CD4-positive, alpha-beta T cell treated with Interleukin-4 for 1 hour (primary cell): ENCODE measurements at places on chromosomes 16 and 17.
A peak's percentile ranks its signal among the peaks of the same experiment; 100 is the strongest.

- DNase-seq = no peak
These were observed 115.3 kb downstream of the C16orf78 start for GRCh38 chr16:49488740-49489525.

DNA sequence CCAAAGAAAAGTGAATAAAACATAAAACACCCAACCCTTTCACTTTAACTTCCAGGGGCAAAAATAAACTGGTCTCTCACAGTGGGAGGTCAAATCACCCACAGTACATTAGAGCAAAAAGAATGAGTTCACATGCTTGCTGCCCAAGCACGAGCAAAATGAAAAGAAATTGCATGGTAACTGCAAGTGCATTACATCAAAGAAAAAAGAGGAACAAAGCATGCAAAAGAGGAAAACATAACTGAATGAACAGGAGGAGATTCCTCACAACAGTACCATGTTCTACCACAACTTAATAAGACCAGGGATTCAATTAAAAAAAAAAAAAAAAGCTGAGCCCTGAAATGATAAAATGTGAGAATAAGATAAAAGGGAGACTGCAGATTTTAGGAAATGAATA is 12.3 kb downstream of the DNAH2 start:
- DNase-seq = no peak

DNA sequence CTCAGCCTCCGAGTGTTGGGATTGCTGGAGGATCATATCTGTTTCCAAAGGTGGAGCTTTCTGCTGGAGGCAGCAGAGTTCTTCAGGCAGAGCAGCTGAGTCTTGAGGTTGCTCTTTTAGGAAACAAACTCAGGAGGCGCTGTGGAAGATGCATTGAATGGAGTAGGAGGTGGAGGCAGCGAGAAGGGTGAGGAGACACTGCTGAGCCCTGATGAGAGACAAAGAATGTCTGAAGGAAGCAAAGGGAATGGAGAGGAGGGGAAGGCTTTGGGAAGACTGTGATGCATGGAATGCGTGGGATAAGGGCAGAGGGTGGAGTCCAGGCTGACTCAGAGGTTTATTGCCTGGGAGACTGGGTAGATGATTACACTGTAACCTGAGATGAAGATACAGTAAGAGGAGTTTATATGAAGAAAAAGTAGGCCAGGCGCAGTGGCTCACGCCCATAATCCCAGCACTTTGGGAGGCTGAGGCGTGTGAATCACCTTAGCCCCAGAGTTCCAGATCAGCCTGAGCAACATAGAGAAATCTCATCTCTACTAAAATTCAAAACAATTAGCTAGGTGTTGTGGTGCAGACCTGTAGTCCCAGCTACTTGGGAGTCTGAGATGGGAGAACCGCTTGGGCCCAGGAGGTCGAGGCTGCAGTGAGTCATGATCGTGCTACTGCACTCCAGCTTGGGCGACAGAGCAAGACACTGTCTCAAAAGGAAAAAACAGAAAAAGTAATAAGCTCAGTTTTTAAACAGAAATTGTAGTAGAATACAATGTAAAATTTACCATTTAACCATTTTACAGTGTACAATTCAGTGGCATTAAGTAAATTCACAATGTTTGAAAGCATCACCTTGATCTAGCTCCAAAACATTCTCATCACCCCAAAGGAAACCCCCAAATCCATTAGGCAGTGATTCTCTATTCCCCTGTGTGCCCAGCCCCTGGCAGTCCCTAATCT is 17.8 kb upstream of the TMEM219 start:
- no peak for DNase-seq

GRCh38 chr17:73759734-73760438 is 115.6 kb upstream of the SDK2 start:
- DNase-seq = no peak

GRCh38 chr16:10465821-10466220 is 80.0 kb downstream of the ATF7IP2 start:
- DNase-seq = no peak

GRCh38 chr16:24520983-24521382 is 18.4 kb upstream of the RBBP6 start:
- no peak for DNase-seq

DNA sequence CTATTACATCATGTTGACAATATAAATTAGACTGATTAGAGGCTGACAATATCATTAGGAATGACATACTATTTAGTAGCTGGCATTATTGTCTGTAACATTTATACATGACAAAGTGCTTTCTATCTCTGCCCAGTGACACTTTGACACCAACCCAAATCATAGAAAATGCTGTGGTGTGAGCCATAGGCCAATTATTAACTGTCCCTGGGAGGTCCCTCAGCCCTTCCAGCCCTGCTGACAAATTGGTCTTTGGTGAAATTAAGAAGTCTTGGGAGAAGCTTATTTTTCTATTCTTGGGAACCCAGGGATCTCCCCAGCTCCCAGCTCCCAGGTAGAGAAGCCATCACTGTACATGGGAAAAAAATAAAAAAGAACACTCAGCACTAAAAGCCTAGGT is 179.6 kb downstream of the AIPL1 start:
- DNase-seq = no peak

DNA sequence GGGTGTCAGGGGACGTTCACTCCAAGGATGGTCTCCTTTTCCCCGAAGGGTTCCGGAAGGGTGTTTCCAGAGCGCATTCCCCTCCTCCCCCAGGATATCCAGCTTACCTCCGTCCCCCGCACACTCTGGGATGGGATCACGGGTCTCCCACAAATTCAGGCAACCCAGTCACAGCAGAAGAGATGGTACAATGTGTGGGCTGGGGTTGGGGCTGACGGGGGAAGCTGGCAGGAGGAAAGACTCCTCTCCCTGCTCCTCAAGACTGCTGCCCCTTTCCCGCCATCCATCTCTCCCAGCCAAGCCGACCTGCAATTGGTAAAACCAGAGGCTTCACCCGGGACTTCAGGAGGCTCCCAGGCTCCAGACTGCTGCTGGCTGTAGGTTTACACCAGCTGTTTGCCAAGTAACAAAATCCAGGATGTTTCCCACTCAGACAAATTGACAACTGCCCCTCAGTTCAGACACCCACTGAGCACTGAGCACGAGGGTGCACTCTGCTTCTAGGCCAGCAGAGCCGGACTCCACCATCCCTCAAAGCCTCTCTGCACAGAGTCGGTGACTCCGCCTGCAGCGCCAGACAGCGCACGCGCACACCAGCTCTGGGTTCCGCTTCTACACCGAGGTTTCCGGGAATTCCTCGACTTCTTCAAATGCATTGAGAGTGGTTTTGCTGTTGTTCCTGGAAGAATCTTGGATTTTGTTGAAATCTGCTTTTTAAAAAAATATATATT is 37.7 kb downstream of the ASPA start:
- DNase-seq = no peak

GRCh38 chr17:36105781-36106492 is 2.3 kb downstream of the CCL4 start:
- DNase-seq = no peak

DNA sequence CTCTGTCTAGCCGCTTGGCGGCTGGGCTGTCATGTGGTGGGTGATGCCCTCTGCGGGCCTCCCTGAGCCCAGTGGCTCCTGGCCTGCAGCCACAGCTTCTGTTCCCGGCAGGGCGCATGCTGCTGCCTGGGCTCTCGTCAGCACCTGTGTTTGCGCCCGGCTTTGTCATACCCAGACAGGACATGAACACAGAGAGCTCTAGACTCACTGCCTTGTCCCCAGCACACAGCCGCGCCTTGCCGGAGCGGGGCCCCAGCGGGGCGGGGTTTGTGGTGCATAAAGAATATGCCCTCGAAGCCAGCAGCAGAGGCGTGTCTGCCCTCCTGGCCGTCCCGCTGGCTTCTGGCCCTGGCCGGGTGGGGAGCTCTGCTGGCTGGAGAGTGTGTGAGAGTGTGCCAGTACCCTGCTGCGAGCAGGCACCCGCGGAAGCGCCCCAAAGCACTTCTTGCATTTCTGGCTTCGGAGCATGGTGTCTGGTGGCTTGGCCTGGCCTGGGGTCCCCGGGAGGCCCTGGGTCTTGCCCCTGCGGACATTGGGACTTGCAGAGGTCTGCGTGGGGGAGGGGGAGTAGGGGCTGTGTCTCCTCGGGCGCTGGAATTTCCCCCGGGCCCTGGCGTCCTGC is 14.4 kb downstream of the ASPSCR1 start:
- DNase-seq = no peak

- no peak for DNase-seq
These were observed 7.3 kb downstream of the CACNA1H start for GRCh38 chr16:1159973-1160772.

DNA sequence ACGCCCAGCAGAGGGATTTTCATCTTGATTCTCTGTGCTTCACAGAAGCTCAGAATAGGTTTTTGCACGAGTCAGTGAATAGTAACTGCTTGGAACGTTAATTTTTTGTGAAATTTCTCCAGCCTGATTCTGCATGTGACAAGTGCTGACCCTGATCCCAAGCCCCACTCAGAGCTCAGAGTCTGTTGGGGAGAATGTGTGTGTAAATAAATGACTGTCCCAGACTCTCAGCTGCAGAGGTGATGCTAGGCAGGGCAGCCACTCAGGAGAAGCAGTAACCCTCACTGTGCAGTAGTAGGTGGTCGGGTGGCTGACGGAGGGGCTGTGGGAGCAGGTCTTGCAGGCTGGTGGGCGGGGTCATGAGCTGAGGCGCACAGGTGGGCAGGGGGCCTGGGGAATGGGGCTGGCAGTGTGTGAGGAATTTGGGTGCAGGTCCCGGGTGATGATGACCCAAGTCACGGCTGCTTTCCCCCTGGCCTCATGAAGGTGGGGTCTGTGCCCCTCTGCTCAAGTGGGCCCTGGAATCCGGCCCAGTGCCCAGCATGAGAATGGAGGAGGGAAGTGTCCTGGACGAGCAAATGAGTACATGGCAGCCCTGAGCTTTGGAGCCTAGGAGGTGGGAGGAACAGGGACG is 16.3 kb upstream of the FOXK2 start:
- DNase-seq = no peak

GRCh38 chr17:62821189-62822079 is 13.3 kb upstream of the MARCHF10 start:
- no peak for DNase-seq

GRCh38 chr17:46818316-46818928 is at the start of gene WNT3:
Gene WNT3 (minus strand): TSS chr17:46818692. CDS start chr17:46818597, 95 bp downstream.
- peak; percentile 58 for DNase-seq

DNA sequence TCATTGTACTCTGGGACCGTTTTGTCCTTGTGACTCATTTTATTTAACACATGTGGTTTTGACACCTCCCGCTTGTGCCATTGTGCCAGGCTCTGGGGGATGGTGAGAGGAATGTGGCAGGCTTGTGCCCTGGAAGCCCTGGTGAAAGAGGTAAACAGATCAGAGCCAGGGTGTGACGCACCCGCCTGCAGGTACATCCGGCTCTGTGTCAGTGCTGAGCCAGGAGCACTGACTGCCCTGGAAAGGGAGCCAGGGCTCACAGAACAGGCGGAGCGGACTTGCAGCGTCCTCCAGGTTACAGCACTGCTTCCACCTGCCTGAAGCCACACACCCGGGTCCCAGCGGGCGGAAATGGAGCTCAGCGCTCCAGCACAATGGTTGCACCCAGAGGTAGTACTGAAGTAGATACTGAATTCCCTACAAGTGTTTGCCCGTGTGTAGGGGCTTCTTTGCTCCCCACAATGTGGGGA is 30.6 kb downstream of the CDRT15 start:
- peak; percentile 51 for DNase-seq

DNA sequence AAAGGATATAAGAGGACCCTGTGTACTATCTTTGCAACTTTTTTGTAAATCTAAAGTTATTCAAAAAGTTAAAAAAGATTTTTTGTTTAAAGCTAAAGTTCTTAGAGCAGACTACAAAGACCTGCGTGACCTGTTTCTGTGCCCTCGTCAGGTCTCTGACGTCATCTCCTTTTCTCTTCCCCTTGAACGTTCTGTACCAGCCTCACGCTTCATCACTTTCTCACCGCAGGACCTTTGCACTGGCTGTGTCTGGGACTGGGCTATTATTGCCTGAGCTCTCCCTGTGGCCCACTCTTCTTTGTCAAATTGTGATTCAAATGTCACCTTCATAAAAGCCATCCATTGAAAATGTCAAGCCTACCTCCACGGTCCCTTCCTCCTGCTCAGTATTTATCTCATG is 222.8 kb downstream of the RBFOX1 start:
- no peak for DNase-seq

GRCh38 chr17:27504188-27504995 is 48.1 kb downstream of the KSR1 start:
- no peak for DNase-seq

DNA sequence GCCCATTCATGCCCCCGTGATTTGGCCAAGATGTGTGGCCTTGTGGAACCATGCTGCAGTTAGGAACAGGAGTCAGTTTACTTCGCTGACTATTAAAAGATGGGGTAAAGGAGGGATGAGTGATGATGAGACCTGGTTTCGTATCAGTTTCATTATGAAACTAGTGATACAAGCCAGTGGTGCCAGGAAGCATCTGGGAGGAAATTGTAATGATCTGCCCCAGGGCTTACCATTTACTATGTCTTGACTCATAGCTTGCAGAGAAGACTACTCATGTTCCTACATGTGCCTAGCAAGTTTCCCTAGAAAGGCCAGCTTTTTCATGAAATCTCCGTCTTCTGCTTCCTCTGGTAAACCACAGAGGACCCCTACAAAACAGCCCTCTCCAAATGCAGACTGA is 23.2 kb downstream of the CDH3 start:
- DNase-seq = no peak
